ENCODE measurements at places on chromosomes 7 and 10.

GRCh38 chr10:47027108-47027783 is 116.0 kb downstream of the PTPN20 start:
- DNase-seq: no peak

GRCh38 chr7:136033413-136034031 is 56.4 kb upstream of the MTPN start:
- DNase-seq: no peak

DNA sequence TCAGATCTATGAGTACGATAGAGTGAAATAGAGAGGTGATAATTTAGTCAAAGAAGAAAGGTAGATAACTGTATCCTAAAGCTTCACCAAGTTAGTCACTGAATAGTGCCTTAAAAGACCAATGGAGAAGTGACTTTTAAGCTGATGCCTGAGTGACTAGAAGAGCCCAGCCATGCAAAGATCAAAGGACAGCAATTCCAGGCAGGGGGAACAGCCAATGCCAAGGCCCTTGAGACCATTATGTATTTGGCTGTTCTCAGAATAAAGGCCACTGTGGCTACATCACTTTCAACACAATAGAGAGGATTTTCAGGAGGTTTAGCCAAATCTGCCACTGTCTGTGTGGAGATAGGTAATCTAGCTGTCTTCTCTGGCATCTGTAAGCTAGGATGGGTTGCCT is 17.8 kb downstream of the HDAC9 start:
- DNase-seq: no peak

DNA sequence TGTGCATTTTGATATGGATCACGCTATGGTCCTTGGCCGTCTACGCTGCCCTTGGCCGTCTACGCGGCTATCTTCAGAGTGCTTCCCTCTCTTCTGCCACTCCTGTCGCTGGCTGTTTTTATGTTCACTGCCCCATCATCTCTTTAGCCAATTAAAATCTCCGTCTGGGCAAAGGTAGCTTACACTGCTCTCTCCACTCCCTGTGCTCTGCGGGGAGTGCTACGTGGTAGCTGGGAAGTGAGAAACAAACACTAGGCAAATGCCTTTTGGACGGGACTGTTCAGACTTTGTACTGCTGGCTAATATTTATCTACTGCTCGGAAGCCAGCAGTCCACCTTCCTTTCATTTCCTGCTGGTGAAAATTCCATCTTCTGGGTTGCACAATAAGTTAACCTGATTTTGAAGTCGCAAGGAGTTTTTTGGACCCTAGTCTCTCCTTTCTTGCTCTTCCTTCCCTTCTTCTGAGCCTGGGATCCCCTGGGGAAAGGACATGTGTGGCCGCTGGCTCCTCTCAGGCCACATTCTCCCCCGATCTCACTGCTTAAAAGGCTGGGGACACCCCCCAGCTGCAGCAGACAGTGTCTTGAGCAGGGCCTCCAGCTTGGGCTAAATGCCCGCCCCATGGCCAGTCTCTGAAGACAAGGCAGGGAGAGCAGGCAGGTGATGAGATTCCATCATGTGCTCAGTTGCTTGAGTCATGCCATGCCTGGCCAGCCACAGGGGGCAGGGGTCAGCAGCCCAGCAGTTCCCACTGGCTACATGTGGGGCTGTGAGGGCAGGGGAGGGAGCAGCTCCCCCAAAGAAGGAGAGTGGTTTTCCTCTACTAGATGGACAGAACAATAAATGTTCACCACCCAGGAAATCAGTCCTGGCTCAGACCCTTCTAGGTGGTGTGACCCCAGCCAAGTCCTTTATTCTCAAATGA is 25.5 kb upstream of the RBM33 start:
- DNase-seq: no peak

DNA sequence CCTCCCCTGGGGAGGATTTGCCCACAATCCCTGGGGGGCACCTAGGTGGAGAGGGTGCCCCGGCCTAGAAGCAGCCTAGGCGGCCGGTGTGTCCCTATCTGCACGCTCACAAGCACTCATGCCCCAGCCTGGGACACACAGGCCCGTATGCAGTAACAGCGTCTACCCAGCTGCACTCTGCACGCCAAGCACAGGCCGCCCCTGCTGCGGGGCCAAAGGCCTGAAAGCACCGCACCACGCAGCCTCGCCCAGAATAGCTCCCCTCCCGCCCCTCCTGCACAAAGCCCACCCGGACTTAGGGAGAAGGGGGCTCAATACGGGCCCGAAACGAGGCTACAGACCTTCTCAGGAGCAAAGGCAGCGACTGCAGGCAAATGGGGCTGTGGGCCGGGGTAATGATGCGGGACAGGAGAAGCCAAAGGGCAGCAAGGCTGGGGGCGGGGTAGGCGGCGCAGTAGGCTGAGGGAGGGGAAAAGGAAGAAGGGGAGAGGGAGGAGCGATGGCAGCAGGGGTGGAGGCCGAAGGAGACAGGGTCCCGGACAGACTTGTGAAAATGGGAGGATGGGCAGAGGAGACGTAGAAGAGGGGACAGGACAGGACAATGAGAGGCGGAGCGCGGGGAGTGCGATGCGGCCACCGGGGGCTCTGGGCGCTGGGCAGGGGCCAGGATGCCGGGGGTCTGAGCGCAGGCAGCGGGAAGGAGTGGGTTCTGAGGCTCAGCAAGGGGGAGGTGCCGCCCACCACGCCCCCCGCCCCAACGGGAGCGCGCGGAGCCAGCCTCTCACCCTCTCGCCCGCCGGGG is 544 bp downstream of the GPRIN2 start:
- DNase-seq: no peak

DNA sequence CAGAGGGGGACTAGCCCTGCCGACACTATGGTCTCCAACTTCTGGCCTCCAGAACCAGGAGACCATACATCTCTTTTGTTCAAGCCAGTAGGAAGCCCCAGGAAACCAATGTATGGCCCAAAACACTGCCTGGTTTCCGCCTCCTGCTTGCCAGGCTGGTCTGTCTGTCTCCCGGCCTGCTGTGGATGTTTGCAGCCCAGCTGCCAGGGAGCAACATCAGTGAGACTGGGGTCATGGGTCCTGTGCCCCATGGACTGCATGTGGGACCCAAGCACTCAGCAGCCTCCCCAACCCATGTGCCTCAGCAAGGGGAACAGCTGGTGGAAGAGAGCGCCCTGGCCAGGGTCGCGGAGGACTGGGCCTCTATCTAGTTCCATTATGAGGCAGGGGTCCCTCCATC is 33.4 kb upstream of the NUB1 start:
- no peak for DNase-seq

DNA sequence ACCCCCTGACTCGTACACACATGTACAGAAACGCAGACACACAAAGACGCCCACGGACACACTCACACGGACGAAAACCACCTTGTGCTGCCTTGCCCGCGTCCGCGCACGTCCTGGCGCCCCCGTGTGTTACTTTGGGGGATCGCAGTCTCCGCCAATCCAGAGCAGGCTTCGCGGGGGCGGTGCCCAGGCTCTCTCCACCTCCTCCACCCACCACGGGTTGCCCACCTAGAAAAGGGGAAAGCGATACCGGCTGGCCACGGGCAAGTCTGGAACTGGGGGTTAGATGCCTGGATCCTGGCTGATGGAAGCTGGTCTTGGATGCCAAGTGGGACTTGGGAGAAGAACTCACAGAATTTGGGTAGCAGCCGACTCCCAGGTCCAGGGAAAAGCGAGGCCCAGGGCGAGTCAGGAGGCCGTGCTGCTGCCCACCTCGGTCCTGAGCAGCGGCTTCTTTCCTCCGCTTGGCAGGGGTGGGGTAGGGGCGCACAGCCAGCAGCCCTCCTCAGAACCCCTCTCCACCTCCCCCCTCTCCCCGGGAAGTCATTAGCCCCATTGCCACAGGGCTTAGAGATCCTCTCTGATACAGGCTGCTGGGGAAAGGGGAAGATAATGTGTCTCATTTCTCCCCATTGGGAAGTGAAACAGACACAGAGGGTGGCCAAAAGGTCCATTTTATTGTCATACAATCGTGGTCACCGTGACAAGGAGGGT is 4.6 kb upstream of the VGF start:
- peak; percentile 79 for DNase-seq

DNA sequence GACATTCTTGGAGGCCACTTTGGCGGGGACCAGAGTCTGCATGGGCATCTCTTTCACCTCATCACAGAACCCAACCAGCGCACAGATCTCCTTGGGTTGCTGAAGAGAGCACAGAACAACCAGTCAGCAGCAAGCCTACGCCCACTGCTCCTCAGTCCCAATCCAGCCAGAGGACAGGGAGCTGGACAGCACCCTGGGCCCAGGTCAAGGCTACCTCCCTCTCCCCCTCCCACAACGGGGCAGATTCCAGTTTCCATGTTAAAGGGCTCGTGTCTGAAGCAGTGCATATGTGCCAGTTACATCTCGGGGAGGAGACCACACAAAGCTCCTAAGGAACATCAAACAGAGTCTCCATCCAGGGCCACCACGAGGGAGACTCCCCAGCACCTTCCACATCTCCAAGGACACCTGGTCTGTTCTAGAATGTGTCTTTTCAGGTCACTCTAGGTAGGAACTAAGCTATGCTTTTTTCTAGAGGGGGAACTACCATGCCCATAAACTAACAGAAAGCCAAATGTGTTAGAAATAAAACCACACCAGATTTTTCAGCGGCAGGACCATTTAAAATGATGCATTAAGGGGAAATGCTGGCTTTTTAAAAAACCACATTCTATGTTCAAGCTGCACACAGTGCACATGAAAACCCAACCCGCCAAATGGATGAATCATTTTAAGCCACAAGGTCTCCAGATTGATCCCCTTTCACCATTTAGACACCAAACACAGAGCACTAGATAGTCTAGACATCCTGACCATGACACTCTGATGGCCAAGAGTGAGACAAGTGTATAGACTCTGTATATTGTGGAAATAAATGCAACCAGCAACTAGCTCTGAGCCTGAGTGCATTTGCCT is 28.9 kb downstream of the PSAP start:
- DNase-seq: no peak

GRCh38 chr10:109880886-109881768 is 42.2 kb downstream of the XPNPEP1 start:
- DNase-seq: no peak

DNA sequence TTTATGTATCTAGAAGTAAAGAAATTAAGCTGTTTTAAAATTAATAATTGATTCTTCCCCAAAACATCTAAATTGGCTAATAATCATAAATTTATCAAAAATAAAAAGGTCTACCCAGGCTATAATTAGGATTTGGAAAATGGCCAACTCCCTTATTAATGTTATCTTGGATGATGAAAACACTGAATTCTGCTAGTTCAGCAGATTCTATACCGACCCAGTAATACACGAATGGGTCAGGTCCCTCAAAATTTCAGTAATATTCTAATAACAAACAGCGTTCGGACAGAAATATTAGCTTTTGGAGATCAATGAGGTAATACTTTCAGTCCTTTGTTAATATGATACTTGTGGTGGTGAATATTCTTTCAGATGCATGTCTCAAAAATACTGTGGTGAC is 360.7 kb upstream of the MGMT start:
- DNase-seq: no peak

GRCh38 chr10:103854265-103854685 is 1.1 kb downstream of the SH3PXD2A start:
- no peak for DNase-seq

GRCh38 chr10:11555556-11555955 is 55.9 kb downstream of the USP6NL start:
- DNase-seq: no peak

DNA sequence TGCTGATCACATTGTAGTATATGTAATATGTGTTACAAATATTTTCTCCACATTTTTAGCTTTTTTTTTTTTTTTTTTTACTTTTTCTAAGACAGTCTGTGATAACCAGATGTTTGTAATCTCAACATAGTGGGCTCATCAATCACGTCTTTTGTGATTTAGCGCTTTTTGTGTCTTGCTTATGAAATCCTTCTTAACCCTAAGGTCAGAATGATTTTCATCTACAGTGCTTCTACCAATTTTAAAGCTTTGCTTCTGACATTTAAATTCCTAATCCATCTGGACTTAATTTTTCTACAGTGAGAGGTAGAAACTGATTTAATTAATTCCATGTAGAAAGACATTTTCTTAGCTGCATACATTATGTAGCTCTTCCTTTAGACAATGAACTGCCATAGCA is 626.4 kb downstream of the TNS3 start:
- DNase-seq: no peak

GRCh38 chr7:3243256-3243655 is 57.8 kb upstream of the SDK1 start:
- no peak for DNase-seq

GRCh38 chr10:45135443-45136198 is 134.9 kb downstream of the ZNF22 start:
- no peak for DNase-seq

GRCh38 chr7:38561166-38561565 is 70.0 kb downstream of the AMPH start:
- DNase-seq: no peak

DNA sequence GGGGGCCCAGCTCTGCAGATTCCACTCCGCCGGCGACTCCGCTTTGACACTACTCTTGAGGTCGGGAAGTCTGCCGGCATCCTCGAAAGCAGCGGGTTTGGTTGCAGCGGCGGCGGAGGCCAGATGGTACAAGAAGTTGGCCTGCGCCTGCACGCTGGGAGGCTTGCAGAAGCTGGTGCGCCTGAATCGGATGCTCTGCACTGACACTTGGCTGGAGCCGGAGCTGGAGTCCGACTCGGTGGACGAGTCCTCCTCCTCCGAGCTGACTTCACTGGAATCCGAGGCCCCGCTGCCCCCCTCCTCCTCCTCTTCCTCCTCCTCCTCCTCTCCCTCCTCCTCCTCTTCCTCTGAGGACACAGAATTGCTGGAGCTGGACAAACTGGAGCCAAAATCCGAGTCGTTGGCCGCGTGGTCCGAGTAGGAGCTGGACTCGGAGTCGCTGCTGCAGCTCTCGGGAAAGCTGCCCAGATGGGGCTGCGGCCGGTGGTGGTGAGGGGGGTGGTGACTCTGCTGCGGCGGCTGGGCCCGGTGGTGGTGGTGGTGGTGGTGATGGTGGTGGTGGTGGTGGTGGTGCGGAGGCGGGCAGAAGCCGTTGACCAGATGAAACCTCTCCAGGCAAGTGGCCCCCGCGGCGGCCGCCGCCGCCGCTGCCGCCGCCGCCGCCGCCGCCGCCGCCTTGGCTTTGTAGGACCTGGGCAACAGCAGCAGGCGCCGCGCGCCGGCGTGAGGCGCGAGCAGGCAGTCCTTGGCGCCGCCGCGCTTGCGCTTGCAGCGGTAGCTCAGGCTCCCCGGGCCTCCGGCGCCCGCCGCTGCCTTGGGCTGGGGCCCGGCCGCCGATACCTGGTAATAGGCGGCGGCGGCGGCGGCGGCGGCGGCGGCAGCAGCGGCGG is 9.0 kb downstream of the SKIDA1 start:
- peak; percentile 51 for DNase-seq

GRCh38 chr10:93266858-93267257 is 193.2 kb downstream of the CYP26A1 start:
- DNase-seq: no peak

DNA sequence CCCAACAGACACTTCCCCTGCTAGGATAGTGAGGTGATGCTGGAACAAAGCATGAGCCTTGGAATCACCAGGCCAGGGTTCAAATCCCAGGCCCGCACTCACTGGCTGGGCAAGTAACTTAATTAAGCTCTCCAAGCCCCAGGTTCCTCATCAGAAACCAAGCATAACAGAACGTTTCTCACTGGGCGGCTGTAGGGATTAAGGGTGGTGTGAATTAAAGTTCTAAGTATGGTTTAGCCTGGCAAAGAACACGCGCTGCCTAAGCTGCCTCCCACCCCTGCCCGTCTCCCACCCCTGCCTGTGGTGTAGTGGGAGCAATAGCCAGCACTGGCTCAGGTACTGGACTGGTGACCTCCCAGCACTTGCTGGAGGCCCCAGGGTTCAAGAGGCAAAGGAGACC is 5.6 kb downstream of the SLC4A2 start:
- DNase-seq: no peak
